Memory B cell (primary cell): ENCODE measurements at places on chromosomes 2 and 18.
A peak's percentile ranks its signal among the peaks of the same experiment; 100 is the strongest.

DNA sequence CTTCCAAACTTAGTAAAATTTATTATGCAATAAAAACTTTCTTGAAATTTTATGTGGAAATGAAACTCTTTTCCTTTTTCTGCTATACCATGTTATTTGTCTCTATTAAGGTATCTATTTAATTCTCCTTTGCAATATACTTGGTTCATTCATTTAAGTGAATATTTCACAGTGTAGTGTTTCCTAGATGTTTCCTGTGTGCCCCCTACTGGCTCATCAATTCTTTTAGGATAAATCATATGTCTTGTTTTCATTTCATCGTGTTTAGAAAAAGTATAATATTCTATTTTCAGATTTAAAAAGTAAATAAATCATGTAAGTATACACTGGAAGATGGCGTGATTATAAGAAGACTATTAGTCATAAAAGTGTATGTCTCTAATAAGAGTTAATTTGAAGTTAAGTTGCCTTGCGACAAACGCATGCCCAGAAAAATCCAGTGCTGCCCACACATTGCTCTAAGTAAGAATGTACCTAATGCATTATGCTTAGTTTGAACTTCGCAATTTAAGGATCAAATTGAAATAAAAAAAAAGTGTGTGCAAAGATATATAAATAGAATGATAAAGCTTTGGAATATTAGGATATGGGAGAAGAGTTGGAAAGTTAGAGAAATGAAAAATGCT, 525.4 kb downstream of the KCNJ3 start:
- DNase-seq, result no peak

- no peak for DNase-seq
Observed at GRCh38 chr2:211351987-211352386, 795.6 kb downstream of the CPS1 start.

- no peak for DNase-seq
Observed at GRCh38 chr2:86143307-86143706, 37.3 kb downstream of the PTCD3 start.

DNA sequence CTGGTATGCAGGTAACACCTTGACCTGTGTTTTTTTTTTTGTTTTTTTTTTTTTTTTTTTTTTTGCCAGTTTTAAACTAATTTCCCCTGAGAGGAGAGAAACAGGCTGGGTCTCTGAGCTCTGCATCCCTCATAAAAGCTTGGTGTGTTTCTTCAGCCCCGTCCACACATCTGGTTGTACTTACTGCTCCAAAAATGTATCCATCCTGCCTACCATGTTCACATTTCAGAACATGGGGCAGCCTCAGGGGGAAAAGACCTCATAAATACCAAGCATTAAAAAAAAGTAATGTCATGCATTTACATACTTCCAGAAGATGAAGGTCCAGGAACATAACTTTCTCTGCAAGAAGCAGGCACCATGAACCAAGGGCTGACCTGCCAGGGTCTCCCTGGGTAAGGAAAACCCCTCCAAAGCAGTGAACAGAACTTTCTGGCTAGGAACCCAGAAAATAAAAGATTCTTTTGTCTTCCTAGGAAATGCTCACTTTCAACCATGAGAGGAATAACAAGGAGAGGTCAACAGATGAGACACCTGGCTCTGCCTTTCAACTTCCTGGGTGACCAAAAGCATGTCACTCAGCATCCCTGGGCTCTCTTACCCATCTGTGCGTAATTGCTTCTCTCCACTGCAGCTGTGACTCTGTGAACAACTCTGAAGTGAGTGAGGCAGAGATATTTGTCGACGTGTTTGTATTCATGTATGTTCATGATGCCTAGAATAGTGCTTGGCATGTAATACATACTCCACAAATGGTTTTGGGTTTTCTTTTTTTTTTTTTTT, 118.6 kb downstream of the MCFD2 start:
- DNase-seq, result no peak

DNA sequence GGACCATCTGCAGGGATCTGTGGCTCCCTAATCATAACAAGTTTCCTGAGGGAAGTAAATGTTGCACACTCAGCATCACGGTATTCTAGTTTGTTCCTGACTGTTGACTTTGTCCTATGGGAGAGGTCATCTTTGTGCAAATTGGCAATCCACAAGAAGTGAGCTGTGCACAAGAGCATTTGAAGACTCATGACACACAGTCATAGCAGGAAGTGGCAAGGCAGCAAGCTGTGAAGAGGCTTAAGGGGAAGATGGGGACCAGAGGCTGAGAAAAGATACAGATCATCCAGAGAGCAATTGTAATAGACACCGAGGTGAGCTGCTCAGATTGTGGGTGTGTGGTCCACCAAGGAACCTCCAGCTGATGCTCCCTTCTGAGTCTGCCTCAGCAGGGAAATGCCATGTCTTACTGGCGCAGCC, 2.7 kb downstream of the TNP1 start:
- DNase-seq, result no peak

- DNase-seq, result no peak
Observed at GRCh38 chr2:15427987-15428386, 133.1 kb downstream of the NBAS start.

- no peak for DNase-seq
Observed at GRCh38 chr18:28974504-28974903, 797.6 kb upstream of the CDH2 start.

- no peak for DNase-seq
Observed at GRCh38 chr2:72722492-72723070, 103.3 kb downstream of the EXOC6B start.

DNA sequence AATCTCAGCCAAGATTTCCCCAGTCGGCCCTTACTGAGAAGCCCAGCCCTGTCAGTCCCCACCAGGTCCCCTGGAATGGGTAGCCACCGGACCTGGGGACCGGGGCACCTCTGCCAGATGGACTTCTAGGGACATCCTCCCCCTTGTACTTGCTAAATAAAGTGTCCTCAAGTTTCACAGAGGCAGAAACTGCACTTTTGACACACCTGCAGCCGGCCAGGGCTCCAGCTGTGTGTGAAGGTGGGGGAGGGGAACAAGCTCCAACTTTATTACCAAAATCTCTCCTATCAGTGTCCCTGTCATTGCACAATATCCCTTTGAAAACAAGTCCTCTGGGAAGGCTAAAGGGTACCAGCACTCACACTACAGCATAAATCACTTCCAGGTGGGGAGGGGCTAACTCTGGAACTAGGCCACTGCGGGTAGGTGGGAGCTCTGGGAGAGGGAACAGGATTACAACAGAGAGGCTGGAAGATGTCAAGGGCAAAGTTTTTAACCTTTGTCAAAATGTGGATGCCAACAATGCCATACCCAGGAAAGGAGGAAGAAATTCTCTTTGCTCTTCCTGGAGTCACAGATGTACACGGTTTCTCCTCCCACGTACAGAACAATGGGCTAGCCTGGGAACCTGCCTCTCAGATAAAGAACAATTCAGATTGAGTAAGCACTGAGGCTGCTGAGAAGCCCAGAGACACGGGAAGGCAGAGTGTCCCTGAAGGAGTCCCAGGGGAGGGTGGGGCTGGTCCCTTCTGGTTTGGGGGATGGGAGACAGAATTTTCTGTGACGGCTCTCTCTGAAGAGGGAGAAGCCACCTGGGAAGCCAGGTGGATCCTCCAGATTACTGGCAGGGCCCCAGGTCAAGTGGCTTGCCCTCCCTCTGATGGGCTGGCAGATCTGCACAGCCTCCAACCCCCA, 11.0 kb downstream of the SDC1 start:
- DNase-seq, result no peak

DNA sequence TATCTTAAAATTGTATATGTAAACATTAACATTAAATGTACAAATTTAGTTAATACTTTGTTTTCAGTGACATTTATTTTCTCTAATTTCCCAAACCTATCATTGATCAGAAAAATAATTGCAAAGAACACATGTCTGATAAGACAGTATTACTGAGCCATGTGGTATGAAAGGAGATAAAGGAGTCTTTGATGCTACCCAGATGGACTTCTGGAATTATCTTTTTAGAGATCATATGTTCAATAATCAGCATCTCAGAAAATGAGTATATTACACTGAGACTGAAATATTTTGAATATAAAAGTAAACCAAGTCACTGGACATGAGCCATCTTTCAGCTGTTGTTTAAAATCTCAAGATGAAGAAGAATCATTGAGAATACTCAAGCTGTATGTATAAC, 153.3 kb downstream of the PHLPP1 start:
- DNase-seq, result no peak

- DNase-seq, result no peak
Observed at GRCh38 chr2:10452956-10453904, 5.1 kb upstream of the ODC1 start.

- DNase-seq, result no peak
Observed at GRCh38 chr2:152820048-152820447, 101.6 kb downstream of the ARL6IP6 start.

DNA sequence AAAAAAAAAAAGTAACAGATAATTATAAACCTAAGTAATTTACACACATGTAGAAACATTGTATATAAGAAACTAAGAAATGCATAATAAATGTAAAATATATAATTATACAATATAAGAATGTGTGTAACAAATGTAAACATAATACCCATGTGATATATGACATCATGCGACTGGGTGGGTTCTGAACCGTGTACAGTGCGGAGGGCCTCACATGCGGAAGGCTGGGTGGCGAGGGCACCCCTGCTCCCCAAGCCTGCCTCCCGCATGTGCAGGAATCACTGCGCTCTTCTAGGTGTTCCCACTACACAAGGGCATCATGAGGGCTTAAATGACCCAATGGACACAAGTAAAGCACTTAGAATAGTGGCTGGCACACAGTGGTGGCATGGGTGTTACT, 2.0 kb downstream of the PTPN18 start:
- no peak for DNase-seq

DNA sequence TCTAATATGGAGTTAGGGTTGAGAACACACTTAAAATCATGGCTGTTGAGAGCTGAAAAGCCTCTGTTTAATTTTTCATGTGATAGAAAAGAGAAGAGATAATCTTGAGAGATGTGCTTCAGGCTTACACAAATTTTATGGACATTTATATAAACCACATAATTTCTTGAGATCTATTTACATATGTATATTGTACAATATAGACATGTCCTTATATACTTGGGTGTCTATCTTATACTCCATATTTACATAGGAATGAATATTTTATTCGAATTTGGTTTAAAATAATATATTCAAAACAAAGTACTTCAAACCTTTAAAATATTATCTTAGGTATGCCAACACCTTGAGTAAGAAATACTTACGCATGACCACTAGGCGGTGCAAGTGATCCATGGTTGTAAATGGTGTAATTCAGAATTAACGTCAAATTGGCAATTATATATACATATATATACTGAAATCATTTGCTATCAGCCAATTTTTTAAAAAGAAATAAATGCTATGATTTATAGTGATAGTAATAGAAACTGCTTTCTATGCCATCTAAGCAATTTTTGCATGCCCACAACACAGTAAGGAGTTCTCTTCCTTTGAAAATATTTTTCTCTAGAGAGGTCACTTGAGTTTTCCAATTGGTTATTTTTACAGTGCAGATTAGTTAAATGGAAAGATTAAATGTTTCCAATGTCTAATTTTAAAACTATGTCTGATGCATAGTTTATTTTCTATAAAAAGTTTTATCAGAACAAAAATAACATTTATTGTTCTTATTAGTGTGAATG, 37.6 kb upstream of the SPAG16 start:
- DNase-seq, result peak; percentile 35

DNA sequence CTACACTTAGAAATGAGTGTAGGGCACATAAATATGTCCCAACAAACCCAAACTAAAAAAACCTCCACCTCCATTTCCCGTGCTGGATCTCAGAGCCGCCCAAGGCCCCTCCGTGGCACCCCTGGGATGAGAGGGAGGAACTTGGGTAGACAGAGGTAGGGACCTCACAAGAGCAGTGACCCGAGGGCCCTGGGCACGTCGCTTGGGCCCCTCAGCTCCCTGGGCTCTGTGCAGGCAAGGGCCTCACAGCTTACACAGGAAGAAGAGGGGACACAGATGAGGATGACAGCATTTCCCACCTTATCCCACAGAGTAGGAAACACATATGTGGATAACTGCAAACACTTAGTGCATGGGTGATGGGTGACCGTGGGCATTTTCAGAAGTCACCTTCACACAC, 93.9 kb upstream of the TPO start:
- no peak for DNase-seq

GRCh38 chr18:48982266-48982665, 31.5 kb upstream of the SMAD7 start:
- no peak for DNase-seq

DNA sequence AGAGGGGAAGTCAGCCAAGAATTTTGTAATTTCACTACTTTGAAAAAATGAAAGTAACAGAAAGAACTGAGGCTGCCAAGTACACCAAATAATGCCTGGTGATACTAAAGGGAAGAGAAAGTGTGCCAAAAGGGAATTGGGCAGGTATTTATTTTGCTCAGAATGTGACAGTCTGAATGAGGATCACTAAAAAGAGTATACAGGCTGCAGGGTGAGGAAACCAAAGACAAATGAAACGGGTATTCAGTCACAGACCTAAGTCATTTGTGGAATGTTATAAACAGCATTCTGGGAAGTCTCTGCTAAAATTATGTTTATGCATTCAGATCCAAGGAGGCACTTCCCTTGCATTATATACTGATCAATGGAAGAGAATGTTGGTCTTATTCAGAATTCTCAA, 418.6 kb upstream of the SLC39A10 start:
- DNase-seq, result no peak

DNA sequence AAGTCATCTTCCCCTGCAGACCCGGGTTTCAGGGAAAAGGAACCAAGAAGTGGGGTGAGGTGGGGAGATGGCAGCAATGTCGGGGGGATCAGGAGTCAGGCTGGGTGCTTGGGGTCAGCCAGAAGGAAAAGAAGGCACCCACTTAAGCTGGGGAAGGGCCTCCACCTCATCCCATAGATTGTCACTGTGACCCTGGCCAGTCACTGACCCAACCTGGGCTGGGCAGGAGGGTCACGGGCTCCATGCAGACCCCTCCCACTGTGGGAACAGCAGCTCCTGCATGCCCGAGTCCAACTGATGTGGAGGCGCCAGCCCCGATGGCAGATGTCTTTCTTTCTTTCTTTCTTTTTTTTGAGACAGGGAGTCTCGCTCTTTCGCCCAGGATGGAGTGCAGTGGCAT, 53.6 kb upstream of the HAAO start:
- DNase-seq, result no peak

DNA sequence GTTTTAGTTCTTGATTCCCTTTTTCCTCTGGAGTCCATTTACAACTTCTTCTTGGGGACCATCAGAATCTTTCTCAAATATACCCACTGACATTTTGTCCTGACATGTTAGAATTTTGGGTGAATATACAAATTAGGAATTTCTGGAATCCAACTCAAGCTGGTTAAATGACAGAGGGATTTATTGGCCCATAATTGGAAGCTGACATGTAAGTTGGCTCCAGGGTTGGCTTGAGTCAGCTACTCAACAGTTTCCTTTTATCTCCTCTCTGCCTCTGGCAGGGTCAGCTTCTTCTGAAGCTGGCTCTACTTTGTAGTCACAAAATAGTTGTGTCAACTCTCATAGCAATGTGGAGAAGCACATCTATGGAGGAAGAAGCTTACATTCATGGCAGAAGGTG, 36.6 kb upstream of the PPP1R1C start:
- DNase-seq, result no peak
